ENCODE measurements at places on chromosomes 1 and 21.
A peak's percentile ranks its signal among the peaks of the same experiment; 100 is the strongest.

DNA sequence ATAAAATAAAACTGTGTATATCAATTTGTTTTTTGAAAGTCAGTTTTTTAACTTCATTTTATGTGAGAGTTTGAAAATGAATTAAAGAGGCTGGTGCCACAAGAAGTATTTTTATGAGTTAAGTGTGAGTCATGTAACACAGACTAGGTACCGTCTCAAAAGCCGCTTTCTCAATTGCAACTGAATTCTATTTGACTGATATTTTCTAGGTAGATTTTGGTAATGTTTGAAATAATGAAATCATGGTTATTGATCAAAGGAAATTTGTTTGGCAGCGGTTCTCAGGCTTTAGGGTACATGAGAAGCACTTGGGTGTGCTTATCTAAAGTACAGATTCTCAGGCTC is 4.6 kb downstream of the SNX27 start:
- no peak for DNase-seq

DNA sequence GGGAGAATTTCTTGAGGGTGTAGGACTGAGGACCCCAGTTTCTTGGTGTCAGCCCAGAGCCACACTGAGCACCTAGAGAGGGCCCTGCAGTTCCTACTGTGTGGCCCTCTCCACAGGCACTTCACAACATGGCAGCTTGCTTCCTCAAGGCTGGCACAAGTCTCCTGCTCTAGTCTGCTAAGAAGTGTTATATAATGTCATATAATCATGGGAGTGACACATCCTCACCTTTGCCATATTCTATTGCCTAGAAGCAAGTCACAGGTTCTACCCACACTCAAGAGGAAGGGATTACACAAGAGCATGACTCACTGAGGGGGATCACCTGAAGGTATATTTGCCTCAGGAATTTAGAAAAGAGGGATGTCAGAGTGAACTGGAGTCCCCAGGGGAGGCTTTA is 5.5 kb upstream of the SNX27 start:
- DNase-seq: no peak

DNA sequence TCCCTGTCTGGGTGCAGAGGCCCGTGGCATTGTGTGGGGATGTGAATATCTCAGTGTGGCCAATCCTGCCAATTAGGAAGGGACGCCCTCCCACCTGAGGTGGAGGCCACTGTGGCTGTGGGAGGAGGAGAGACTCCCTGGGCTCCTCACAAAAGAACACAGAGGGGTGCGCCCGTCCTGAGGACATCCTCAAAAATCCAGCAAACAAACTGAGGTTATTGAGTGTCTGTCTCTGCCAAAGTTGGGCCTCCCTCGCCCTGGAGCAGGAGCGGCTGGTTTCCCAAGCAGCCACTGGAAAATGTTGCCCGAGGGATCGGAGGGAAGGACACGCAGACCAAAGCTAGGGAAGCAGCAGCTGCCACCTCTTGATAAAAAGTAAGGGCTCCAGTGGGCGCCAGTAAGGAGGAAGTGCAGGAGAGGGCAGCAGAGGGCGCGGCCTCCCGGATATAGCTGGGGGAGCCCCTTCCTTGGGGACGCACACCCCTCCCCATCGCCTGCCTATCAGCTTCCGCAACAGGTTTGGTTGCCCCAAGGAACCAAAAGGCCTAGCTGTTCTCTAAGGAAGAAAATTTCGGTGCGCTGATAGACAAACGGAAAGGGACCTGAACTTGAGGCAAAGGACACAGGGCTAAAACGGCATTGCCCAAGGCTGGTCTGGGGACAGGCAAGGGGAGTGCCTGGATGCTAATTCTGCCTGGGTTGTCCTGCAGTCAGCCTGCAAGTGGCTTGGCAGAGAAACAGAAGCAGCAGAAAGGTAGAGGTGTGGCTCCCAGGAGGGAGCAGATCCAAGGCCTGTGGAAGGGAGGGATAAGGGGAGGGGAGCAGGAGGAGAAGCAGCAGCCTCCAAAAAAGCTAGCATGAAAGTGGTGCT is 1.7 kb upstream of the GRIK3 start:
- no peak for DNase-seq

DNA sequence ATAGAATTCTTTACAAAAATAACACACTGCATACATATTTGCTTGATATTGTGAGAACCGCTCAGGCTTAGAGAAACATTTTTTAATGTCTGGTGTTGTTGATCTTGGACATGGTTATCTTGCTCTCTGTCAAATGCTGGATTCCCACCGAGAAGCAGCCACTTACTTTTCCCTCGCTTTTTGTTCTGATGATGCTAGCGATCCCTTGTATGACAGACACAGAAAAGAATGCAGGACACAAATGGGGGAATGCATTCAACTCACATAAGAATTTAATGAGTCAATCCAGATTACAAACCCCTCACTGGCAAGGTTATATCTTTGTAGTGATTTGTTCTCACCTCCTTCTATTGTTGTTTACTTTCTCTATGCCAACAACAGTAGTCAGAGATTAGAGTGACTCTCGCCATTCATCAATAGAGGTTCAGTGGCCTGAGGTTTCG is 76.8 kb upstream of the AKT3 start:
- DNase-seq: no peak

- DNase-seq: no peak
Observed at GRCh38 chr1:33797849-33798248, 66.0 kb upstream of the HMGB4 start.

DNA sequence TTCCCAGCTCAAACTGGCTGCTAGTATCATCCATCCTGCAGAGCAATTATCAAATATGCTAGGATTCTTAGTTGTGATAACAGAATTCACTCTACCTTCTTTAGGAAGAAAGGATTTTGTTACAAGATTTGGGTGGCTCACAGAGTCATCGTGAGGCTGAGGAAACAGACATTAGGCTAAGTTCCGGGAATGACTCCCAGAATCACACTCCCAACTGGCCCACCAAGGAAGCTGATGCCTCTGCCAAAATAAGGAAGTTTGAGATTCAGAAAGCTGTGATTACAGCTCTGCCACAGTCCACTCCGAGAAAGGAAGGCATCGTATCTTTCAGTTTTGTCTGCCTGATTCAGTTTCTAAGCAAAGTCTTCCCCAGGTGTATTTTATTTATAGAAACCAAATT is 50.6 kb upstream of the LYPLAL1 start:
- no peak for DNase-seq

- peak; percentile 16 for DNase-seq
Observed at GRCh38 chr1:41726899-41727748, 191.6 kb downstream of the HIVEP3 start.

DNA sequence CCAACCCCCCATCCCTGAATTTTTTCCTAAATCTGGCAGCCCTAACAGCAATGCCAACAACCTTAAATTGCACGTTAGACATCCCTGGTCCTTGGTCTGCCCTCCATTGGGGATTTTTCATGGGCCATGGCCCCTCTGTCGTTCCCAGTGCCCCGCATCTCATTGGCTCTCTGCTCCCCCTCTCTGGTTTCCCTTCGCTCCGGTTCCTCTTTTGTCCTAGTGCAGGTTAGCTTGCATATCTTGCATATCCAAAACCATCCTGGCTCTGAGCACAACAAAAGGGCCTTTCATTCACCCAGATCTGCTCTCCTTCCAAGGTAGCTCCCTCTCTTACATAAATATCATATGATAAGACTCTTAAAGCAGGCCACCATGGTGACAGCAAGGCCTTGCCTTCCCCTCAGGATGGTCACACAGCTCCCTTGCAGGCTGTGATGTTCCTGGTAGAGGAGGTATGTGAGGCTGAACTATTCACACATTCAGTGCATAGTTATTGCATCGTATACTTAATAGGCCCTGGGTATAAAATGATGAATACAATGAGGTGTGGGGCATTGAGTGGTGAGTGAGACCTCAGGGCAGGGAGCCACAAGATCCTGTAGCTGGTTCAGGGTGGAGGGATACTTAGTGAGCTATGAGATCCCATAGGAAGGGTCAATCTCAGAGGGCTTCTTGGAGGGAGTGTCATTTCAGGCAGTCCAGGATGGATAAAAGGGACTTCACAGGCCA is 45.2 kb downstream of the TENT5C start:
- no peak for DNase-seq

- no peak for DNase-seq
Observed at GRCh38 chr1:77899647-77900320, 11.4 kb downstream of the NEXN start.

DNA sequence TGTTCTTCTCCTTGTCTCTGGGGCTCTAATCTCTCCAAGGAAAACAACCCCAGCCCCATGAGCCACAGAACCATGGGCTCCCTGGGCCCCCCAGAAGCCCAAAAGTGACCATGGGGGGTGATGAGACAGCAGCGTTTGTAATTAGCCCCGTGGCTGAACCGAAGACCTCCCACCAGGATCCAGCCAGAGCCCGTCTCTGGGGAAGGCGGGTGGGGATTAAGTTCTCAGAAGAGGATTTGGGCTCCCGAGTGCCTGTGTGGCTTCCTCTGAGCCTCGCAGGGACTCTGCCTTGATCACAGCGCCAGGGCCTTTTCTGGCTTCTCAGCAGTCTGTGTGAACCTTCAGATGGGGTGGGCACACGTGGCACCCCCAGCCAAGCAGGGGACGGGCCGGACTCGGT is 77.0 kb downstream of the ALPL start:
- no peak for DNase-seq

DNA sequence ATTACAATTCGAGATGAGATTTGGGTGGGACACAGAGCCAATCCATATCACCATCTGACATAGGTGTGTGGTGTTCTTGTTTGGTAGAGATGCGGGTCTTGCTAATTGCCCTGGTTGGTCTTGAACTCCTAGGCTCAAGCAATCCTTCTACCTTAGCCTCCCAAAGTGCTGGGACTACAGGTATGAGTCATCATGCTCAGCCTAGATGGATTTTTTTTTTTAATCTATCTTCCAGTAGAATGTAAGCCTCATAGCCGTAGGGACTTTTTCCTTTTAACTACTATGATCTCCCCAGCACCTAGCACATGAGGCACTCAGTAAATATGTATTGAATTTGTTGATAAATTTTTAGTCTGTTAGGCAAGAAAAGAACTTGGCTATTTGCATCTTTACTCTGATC is 94.6 kb upstream of the TENT5C start:
- no peak for DNase-seq

DNA sequence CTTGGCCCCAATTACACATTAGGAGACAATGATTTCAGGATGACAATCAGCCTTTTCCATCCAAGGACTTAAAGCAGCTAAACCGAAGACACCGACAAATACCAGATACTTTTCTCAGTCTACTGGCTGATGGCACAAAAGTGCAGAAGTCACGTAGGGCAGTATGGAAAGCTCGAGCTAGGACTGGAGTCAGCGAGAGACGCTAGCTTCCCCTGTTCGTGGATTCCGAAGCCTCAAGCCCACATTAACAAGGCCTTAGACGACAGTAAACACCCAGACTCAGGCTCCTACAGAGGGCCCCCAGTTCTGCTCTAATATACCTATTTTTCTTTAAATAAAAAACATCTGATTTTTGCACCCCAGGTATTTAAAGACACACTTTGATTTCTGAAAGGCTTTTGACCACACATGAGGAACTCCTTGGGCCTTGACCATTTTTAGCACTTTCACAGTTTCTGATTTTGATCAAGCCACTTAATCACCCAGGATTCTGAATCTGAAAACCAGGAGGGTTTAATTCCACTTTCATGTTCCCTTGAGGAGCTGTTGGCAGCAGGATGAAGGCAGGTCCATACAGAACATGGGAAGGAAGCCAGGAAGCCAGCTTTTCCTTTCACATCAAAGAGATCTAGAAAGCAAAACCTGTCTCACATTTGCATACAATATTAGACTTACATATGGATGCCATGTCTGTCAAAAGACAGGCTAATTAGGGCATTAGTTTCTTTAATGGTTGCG is 204.1 kb downstream of the GABPA start:
- DNase-seq: peak; percentile 39

DNA sequence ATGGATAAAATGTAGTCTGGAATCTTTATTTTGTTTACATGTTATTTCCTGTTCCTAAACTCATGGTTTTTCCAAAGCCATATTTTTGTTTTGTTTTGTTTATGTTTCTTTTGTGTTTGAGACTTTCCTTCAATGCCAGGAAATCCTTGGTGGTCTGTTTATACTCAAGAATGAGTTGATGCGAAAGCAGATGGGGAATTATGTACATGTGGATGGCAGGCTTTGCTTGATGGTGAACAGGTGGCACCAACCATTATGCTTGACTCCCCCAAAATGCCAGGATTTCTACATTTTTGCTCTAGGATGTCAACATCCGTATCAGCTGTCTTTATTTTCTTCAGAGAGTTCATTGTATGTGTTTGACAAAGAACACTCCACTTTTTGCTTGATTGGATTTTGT is 448.5 kb downstream of the PRDM2 start:
- DNase-seq: no peak

DNA sequence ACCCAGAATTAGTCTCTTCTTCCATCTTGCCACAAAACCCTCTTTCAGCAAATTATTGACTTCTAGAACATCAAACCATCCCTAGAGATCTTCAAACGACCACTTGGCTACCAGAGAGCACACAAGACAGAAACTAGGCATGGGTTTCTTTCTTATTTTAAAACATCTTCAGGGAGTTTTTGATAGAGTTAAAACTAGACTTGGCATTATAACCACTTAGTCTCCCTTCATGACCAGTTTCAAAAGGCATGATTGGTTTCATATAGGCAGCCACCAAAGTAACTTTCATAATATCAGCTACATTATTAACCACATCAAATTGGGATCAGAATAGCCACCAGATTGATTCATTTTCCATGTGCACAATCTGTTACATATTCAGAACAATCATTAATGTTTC is 368.4 kb upstream of the GREM2 start:
- no peak for DNase-seq

Measured in thyroid gland (tissue), 4 donors.